ENCODE measurements at places on chromosomes 1 and 21.

GRCh38 chr1:118947790-118948189 is 40.4 kb downstream of the TBX15 start:
- no peak for DNase-seq

DNA sequence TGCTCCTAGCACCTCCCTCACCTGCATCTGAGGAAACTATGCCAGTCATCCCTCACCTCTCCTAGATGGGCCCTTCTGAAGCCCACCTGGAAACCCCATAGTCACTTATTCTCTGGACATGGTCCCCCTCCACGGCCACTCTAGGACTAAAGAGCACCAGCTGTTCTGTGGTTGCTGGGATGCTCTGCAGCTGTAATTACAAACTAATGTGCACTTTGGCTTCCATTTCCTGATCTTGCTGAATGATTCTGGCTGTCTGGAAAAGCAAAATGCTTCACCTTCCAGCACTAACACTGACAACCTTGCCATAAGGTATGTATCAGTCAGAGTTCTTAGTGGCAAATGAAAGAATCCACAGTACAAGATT is 48.7 kb upstream of the PSEN2 start:
- no peak for DNase-seq

GRCh38 chr1:64163970-64164369 is 39.5 kb upstream of the UBE2U start:
- DNase-seq = no peak

GRCh38 chr1:98003442-98003841 is 82.6 kb upstream of the DPYD start:
- no peak for DNase-seq

DNA sequence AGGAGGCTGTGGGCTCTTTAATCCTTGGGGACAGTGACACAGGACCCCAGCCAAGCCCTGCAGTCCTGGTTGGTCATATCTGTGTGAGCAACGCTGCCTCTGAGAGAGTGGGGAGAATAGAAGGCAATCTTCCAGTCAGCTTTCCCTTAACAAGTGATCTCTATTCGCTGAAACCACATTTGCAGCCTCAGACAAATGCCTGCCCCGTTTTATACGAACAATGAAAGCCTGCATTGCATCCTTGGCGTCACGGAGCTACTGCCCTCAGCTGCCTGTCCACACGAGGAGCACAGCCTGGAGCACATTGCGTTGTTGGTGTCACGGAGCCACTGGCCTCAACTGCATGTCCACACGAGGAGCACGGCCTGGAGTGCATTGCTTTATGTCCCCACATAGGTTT is 150.2 kb upstream of the ARHGEF16 start:
- DNase-seq = no peak

DNA sequence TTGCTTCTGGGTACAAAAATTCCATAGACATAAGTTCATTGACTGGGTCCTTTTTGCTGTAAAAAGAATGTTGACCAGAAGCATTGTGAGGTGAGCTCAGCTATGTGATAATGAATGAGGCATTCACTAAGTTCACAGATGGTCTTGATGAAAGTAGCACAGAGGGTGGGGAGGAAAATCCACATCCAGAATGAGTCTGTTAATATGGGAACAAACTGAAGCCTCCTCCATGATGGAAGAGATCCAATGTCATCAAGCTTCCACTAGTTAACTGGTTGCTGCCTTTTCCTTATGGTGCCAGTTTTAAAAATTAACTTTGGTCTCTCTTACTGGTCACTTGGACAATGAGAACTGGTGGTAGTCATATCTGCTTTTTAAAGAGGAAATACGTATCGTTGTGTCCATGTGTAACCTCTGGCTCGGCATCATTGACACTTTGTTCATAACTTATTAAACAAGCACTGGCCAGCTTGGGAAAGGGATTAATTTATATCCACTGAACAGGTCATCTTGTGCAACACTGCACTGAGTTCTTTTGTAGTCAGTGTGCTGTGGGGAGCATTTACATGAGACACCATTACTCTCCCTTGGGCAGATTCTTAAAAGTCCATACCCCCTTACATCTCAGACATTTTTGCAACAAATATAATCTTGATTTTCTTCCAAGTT is 88.6 kb downstream of the ADAMTS1 start:
- no peak for DNase-seq

- DNase-seq = no peak
Observed at GRCh38 chr1:39638965-39639304, 508 bp downstream of the HEYL start.

DNA sequence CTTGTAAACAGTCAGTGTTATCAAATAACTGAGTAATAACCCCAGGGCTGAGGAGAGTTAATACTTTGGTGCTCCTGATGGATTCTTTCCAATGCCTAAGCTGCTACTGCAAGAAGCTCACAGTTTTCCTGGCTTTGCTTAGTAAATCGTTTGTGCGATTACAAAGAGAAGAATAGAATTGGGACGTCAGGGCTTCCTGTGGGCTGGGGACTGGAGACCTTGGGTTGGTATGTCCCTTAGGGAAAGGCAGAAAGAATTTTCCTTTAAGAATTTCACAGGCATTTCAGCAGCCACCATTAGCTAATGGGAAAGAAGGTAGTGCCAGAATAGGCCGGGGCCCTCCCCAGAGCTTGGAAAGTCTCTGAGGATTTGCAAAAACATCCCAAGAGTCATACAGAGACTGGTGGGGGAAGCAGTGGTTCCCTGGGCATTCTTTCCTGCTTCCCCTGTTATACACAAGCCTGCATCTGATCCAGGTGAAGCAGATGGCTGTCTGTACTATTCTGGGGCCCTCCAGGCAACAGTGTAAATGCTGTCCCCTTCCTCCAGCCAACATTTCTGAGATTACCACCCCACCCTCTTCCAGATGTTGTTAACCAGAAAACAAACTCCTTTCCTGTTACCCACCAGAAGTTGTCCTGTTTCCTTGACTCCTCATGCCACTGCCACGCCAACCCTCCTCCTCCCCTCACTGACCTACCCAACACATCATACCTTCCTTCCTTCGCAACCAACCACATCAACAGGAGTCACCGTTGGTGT is 40.2 kb downstream of the PLXNA2 start:
- no peak for DNase-seq

DNA sequence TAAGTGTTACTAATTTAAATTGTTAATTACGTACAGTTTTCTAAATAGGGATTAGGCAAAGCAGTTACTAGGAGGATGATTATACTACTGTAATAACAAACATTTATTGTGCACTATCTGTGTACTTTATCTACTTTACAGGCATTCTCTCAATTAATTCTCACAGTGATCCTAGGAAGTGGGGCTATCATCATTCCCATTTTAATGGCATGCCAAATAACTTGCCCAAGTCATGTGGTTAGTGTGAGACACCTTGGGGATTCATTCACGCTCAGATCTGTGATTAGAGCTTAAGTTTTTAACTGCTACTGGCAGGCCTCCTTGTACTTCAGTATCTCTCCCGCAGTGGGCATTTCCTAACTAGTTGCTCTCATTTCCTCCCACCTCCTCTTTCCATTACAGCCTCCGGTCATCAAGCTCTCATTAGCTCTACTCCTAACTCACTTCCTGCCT is 11.5 kb downstream of the PHLDA3 start:
- DNase-seq = no peak

DNA sequence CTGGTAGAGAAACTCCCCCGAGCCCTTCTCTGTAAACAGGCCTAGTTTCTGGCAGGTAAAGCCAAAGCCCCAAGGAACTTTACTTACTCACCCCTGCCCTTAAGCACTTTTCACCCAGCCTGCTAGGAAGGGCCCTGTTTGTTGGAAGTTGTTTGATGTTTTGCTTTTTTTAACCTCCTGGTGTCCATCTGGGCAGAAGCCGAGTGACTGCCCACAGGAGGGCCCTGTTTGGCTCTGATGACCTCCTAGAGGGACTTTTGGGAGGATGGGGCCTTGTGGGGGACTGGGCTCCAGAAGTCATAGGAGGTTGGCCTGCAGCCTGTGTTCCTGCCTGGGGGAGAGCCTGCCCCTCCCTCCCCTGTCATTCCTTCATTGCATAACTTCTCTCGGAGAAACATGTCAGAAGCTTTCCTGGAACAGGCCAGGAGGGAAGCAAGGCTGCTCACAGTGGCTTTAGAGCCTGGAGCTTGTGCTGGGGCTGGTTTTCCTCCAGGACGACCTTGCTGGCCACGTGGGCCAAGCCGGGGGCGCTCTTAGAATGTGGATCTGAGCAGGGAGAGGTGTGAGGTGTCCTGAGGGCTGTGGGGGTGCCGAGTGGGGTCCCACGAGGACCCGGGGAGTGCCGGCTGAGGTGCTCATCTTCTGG is 33.9 kb downstream of the COQ8A start:
- DNase-seq = no peak

GRCh38 chr1:101738475-101738874 is 258.3 kb downstream of the OLFM3 start:
- no peak for DNase-seq

DNA sequence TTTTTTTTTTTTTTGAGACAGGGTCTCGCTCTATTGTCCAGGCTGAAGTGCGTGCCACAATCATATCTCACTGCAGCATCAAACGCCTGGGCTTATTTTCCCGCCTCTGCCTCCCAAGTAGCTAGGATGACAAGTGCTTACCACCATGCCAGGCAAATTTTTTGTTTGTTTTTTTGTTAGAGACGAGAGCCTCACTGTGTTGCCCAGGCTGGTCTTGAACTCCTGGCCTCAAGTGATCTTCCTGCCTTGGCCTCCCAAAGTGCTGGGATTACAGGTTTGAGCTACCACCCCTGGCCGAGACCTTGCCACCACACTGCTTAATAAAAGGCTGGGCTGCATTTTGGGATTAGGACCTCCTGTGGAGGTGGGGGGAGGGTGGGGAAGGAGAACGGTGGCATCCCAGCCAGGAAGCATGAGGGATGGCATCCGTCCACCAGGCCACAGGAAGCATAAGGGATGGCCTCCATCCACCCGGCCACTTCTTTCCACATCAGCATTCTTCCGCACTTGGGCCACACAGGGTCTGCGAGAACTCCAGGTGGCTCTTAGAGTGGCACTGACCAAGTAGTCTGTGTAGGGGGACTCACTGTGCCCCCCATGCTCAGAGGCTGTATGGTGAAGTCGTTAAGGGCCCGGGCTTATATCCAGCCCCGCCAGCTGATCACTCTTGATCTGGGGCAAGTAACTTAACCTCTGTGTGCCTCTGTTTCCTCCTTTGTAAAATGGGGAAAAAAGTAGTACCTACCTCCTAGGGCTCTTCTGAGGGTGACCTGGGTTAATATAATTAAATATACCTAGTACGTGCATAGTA is 75.0 kb downstream of the GALNT2 start:
- DNase-seq = no peak

DNA sequence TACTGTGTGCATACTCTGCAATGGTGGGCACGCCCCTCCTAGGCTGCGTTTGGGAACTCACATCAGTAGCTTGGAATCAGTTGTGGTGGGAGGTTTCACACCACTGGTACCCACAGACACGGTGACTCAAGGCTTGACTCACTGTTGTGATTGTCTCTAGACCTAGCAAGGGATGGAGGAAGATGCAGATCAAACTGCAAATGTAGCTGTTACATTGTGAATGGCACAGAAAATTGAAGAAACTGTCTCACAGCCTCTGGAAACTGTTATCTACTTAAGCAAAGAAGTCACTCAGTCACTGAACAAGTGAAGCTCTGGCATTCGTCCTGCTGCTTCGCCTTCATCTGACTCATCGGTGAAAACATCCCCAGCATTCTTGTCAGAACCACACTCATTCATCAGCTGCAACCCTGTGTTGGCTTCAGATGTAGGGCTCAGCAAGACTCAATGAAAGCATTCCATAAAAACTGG is 59.5 kb downstream of the POFUT2 start:
- no peak for DNase-seq

GRCh38 chr1:24222008-24222605 is 35.0 kb upstream of the IFNLR1 start:
- no peak for DNase-seq

GRCh38 chr1:48471691-48472576 is at the start of gene SPATA6:
TSS of gene SPATA6 (minus strand) at chr1:48472204. CDS start at chr1:48472008, 196 bp downstream.
- DNase-seq = peak; percentile 94

- DNase-seq = peak; percentile 96
Observed at GRCh38 chr1:234961456-234962339, 166.9 kb downstream of the TOMM20 start.

GRCh38 chr1:86833461-86834215 is 80.3 kb downstream of the SELENOF start:
- peak; percentile 87 for DNase-seq

DNA sequence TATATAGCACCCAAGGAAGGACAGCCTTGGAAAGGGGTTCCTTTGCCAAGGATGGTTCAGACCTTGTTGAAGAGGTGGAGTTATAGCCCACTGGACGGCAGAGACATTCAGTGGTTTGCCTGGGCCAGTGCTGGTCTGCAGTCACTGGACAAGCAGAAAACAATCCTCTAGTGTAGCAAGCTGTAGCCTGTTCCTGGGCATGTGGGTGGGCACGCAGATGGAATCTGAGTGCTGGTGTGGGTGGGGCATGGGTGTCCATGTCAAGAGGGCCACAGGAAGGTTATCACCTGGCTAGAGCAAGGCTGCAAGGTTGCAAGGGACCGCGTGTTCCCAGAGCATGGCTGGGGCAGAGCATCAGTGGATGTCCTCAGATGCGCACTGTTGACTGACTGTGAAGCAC is 244.7 kb downstream of the PTPRU start:
- DNase-seq = no peak

DNA sequence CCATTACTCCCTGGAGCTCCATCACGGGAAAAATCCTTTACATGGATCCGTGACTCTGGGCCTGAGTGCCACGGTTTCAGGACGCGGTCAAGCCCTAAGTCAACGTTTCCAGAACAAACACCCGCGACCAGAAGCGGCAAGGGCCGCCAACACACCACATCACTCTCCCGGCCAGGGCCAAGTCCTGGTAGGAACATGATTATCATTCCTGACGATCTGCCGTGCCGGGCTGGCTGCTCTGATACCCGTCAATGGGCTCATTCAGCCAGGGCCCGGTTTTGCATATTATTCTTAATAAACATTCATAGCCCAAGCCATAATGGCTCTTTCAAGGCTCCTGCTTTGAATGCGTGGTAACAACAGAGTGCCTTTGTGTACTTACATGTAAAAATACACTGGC is 44.6 kb upstream of the SIM2 start:
- DNase-seq = no peak

DNA sequence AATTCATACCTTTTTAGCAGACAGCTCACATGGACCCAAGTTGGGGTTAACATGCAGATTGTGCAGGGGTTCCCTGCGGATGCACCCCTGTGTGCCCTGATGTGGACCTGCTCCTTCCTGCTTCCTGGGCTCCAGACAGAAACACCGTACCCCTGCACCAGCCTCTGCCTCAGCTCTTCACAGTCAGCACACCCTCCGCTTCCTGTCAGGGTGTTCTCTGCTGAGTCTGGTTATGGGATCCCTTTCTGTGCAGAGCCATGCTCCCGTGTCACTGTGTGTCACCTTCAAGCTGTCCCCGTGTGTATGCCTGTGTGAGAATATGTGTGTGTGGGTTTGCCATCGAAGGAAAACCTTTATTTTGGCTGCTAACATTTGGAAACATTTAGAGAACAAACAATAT is 48.7 kb upstream of the KCNJ15 start:
- no peak for DNase-seq

DNA sequence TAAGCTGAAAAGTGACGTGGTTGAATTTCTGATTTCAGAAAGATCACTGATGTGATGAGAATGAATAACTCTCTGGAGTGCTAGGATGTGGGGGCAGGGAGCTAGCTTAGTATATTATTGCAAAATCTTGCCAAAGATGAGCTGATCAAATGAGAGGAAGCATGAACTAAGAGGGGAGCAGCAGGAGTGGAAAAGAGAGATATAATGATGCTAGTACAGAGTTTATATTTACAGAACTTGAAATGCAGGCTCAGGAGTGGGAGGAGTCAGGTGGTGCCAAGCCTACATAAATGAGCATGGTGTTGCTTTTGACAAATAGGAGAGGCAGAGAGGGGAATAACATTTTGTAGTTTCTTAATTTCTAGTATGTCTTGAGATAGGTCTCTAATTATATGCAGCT is 38.1 kb upstream of the NBL1 start:
- peak; percentile 32 for DNase-seq

All from T47D (cell line).